ENCODE measurements at places on chromosomes 3 and 15. TPM values are rescaled to one million over a fixed set of nuclear protein-coding genes. Genes with fewer than 3 reads are reported as not detected.
A peak's percentile ranks its signal among the peaks of the same experiment; 100 is the strongest.

- DNase-seq: no peak
- H3K36me3 ChIP-seq: no peaks in the 10 kb centered on the region
- H3K27ac ChIP-seq: no peak overlapping the region
- H3K4me3 ChIP-seq: no peak overlapping the region
- H3K27me3 ChIP-seq: peaks cover 2% of the 10 kb centered on the region
Observed at GRCh38 chr3:46736006-46736872, 18.6 kb upstream of the PRSS50 start.

DNA sequence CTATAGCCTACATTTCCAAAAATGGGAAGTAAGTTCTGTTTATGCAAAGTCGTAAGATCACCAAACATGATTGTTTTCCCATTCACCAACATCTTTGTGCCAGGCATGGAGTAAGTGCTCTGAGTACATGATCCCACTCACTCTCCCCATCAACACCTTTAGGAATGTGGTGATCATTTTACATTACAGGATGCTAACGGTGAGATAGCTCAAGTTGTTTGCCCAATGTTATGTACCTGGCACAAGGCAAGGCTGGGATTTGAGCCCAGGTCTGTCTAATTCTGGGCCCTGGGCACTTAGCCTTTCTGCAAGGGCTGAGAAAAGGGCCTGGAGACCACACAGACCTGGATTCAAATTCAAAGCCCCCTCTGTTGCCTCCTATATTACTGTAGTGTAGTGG lies 581.7 kb upstream of the CFAP20DC start:
- H3K4me3 ChIP-seq: no peak overlapping the region
- no peaks in the 10 kb centered on the region for H3K4me1 ChIP-seq
- no peak for DNase-seq
- H3K27ac ChIP-seq: no peak overlapping the region
- H3K36me3 ChIP-seq: no peaks in the 10 kb centered on the region

- no peaks in the 10 kb centered on the region for H3K36me3 ChIP-seq
- no peak overlapping the region for H3K4me3 ChIP-seq
- H3K27ac ChIP-seq: no peak overlapping the region
- no peaks in the 10 kb centered on the region for H3K4me1 ChIP-seq
Observed at GRCh38 chr3:59069838-59070237, 20.0 kb upstream of the CFAP20DC start.

- no peaks in the 10 kb centered on the region for H3K27me3 ChIP-seq
- H3K36me3 ChIP-seq: no peaks in the 10 kb centered on the region
Observed at GRCh38 chr3:151816091-151816604, 2.2 kb downstream of the AADAC start.

GRK7 gene
- 0.14 TPM for total RNA-seq

CPOX gene
- total RNA-seq: 12.2 TPM

DNA sequence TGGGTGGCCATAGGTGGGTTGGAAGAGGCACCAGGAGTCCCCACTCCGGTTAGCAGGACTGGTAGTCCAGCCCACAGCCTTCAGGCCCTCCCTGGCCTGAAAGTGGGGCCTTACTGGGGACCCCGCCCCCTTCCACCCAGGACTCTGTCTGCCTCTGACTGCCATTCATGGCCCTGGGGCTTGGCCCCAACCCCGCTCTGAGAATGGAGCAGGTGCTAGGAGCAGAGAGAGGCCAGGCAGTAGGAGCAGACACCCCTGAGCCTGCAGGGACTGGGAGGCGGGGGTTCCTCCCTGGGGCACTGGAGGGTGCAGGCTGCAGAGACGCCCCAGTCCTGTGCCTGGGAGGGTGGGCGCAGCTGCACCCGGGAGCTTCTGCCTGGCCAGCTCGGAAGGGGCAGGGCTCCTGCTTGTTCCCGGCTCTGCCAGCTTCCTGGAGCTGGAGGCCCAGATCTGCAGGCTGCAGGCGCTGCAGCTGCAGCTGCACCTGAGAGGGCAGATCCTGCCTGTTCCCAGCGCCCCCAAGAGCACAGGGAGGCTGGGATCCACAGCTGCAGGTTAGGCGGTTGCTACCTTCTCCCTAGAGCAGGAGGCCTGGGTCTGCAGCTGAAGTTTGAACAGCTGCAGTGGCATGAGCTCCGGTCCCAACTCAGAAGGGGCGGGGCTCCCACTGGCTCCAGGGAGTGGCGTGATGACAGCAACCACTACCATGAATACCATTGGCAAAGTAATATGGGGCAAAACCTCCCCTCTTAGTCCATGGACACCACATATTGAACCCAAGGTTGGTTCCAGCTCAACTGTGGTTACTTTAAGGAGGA lies 194.7 kb downstream of the SQOR start:
- H3K27me3 ChIP-seq: no peaks in the 10 kb centered on the region
- H3K4me3 ChIP-seq: no peak overlapping the region
- no peaks in the 10 kb centered on the region for H3K4me1 ChIP-seq

GRCh38 chr3:42081838-42082473 lies 9.2 kb upstream of the TRAK1 start:
- H3K4me3 ChIP-seq: no peak overlapping the region
- DNase-seq: no peak
- peak overlapping the region; percentile 56 for H3K27ac ChIP-seq

ZBTB47 gene
- 3.0 TPM for total RNA-seq

DNA sequence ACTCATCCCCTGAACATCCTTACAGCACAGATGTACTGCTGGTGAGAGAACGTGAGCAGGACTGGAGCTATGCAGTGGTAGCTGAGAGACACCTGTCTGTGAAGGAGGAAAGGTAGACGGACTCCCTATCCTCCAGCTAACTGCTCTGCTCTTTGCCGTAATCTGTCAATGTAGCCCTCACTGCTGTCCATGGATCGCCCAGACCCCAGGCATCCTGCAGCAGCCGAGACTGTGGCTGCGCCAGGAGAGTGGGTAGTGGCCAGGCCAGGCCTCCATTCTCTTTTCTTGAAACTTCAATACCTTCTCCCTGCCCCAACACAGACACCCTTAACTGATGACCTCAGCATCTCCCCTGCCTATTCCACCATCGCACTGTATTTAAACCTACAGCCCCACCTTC lies 44.5 kb downstream of the CRABP1 start:
- H3K36me3 ChIP-seq: no peaks in the 10 kb centered on the region
- no peaks in the 10 kb centered on the region for H3K4me1 ChIP-seq
- no peak overlapping the region for H3K4me3 ChIP-seq

GRCh38 chr15:20341901-20342600 lies 199.5 kb downstream of the GOLGA6L6 start:
- H3K27ac ChIP-seq: no peak overlapping the region
- DNase-seq: peak; percentile 76
- H3K4me1 ChIP-seq: no peaks in the 10 kb centered on the region
- H3K36me3 ChIP-seq: no peaks in the 10 kb centered on the region
- H3K27me3 ChIP-seq: no peaks in the 10 kb centered on the region

ACTR8 gene
- total RNA-seq: 54.2 TPM

GRCh38 chr3:81279481-81280379 lies 481.7 kb downstream of the GBE1 start:
- no peaks in the 10 kb centered on the region for H3K36me3 ChIP-seq
- no peaks in the 10 kb centered on the region for H3K4me1 ChIP-seq
- H3K27me3 ChIP-seq: no peaks in the 10 kb centered on the region
- DNase-seq: no peak
- H3K4me3 ChIP-seq: no peak overlapping the region
- H3K27ac ChIP-seq: no peak overlapping the region

DNA sequence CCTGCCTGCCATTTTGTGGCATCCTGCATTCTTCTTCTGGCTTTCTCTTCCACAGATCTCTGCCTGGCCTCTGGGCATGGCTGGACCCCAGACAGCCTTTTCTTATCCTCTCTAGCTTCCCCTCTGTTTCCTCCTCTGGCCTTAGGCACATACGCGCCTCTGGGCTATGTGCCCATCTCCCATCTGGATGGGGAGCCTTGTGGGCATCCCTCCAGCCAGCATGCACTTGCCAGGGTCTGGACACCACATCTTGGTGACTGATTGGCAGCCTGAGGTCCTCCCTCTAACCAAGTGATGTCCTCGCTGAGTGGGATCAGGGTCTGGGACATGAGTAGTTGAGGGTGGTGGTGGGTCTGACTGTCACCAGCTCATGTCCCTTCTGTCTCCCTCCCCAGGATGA lies 12.8 kb downstream of the PLEKHO2 start:
- H3K36me3 ChIP-seq: peaks cover 60% of the 10 kb centered on the region
- H3K27ac ChIP-seq: no peak overlapping the region
- no peak overlapping the region for H3K4me3 ChIP-seq

- H3K27me3 ChIP-seq: no peaks in the 10 kb centered on the region
- H3K27ac ChIP-seq: no peak overlapping the region
- no peak for DNase-seq
- H3K4me3 ChIP-seq: no peak overlapping the region
Observed at GRCh38 chr3:127728417-127729015, 55.8 kb downstream of the ABTB1 start.

DNA sequence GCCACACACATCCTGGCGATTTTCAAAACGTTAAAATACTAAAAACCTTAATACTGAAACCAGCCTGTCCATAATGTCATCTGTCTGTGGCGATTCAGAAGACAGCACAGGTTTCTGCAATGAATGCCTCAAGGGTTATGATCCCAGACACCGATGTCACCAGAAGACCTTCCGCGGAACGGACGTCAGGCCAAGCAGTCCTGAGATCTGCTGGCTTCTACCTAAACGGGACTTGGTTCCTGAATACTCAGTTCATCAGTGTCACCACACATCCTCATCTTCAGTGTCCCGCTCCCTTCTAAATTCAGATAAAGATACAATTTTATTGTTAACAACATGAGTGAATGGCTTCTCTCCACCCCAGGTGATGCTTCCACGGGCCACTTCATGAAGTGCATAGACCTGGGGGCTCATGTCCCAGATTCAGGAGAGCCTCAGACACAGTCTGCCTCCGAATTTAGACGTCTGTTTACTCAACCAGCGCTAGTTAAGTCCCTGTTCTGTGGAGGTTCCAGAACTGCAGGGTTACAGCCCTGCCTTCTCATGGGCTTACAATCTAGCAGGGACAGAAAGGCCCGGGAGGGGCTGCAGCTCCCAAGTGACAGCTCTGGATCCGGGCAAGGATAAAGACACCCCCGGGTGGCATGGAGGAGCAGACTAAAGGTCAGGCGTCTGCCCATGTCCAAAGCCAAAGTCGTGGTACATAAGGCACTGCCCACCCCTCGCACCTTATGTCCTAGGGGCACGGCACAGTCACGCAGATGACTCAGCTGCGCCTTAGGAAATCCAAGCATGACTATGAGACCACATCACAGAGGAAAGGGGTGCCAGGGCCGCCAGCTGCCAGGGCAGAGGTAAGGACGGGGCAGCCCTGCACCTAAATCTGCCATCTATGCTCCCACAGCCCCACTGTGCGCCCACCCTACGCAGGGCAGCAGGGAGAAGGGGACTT lies 75.9 kb downstream of the VGLL4 start:
- no peak overlapping the region for H3K4me3 ChIP-seq
- H3K4me1 ChIP-seq: peaks cover 11% of the 10 kb centered on the region

GRCh38 chr15:42490291-42490670 lies 660 bp downstream of the ZNF106 start:
- H3K27ac ChIP-seq: peak overlapping the region; percentile 95
- H3K4me1 ChIP-seq: peaks cover 36% of the 10 kb centered on the region
- H3K4me3 ChIP-seq: peak overlapping the region; percentile 87
- DNase-seq: peak; percentile 46

NPAP1 gene
- total RNA-seq: not detected

ABCC5 gene
- 27.1 TPM for total RNA-seq

DNA sequence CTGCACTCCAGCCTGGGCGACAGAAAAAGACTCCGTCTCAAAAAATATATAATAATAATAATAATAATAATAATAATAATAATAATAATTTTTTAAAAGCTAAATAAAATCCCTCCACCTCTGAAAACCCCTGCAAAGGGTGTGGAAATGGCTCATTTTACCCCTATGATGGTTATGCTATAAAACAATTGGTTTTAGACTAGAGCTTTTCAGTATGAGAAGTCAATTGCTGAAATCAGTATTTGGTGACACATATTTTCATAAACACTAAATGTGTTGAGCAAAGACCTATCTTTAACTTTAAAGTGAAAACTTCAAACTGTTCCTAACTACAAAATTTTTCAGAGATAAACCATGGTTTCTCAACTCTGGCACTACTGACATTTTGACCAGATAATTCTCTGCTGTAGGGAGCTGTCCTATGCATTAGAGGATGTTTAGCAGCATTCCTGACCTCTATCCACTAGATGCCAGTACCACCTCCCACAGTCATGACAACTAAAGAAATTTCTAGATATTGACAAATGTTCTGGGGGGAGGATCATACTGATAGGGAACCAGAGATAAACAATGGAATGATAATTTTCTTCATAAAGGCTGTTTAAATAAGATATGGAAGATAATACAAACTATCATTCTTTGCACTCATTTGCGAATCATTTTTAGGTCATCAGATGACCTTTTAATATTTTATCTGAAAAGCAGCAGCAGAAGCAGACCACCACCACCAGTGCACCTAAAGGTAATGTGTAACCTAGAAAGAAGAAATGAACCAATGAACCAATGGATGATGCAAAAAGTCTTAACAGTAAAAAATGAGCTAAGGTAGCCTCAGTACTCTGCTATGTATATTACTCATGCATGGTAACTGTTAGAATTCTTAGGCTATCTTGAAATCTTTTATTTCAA lies 13.8 kb downstream of the PTPN9 start:
- no peaks in the 10 kb centered on the region for H3K27me3 ChIP-seq
- H3K4me3 ChIP-seq: no peak overlapping the region
- no peak overlapping the region for H3K27ac ChIP-seq
- H3K36me3 ChIP-seq: no peaks in the 10 kb centered on the region

- no peaks in the 10 kb centered on the region for H3K4me1 ChIP-seq
- no peak overlapping the region for H3K27ac ChIP-seq
- no peak overlapping the region for H3K4me3 ChIP-seq
- H3K36me3 ChIP-seq: no peaks in the 10 kb centered on the region
Observed at GRCh38 chr3:43852066-43852465, 161.3 kb downstream of the ABHD5 start.

GRCh38 chr3:187518616-187519015 lies 150.4 kb downstream of the RTP4 start:
- H3K4me1 ChIP-seq: no peaks in the 10 kb centered on the region
- no peaks in the 10 kb centered on the region for H3K27me3 ChIP-seq
- no peak overlapping the region for H3K4me3 ChIP-seq
- no peaks in the 10 kb centered on the region for H3K36me3 ChIP-seq
- no peak for DNase-seq

GRCh38 chr3:9898467-9899241 lies 4.0 kb upstream of the IL17RE start:
- H3K27ac ChIP-seq: no peak overlapping the region
- H3K4me3 ChIP-seq: no peak overlapping the region
- peaks cover 8% of the 10 kb centered on the region for H3K36me3 ChIP-seq
- no peaks in the 10 kb centered on the region for H3K27me3 ChIP-seq
- no peak for DNase-seq

DNA sequence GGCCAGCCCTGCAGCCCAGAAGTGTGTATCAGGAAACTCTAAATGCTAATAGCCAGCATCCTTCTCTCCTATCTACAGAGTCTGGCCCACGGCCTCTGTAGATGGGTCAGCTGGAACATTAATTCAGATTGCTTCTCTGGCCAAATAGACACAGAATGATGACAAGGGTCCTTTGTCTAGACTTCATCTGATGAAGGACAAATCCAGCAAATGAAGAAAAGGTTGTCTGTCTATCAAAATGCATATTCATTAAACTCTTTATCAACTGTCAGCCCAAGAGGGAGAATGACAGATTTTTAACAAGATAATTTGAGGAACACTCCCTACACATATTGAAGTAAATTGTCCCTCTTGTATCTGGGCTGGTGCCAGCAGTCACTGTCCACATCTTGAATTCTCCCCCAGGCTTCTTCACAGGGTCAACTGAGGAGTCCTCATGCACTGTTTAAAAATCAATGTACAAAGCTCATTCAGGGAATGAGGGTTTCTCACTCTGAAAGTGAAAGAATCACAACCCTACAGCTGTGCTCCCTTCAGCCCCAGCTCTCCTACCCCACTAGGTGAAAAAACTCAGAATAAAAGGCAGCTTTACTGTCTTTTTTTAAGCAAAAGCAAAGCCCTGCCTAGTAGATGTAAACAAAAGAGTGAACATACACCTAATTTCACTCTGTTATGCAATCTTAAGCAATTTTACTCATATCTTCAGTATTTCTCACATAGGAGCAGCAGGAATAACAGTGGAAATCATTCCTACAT lies 507.7 kb downstream of the IGSF11 start:
- H3K4me3 ChIP-seq: no peak overlapping the region
- no peaks in the 10 kb centered on the region for H3K4me1 ChIP-seq
- H3K36me3 ChIP-seq: no peaks in the 10 kb centered on the region

Measured in natural killer cell (primary cell).